Left hindlimb (tissue), 1 donor: ENCODE measurements at places on chromosomes 2 and 18.

DNA sequence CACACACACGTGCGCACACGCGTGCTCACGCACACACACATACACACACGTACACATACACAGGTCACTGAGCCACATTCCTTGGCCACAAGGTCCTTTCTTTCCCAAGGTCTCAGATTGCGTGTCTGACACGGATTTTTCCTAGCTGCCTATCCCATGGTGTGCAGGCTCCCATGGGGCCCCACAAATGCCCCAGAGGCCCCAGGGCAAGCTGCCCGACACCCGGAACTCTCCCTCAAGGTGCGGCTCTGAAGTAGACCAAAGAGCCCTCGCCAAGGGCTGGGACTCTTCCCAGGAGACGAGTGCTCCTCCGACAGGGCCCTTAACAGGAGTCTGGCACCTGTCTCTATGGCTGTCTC lies 46.7 kb downstream of the SDC1 start:
- no peak for DNase-seq

GRCh38 chr2:31434911-31435310 lies 20.4 kb upstream of the XDH start:
- no peak for DNase-seq

- DNase-seq = no peak
These were observed 16.8 kb downstream of the DBI start for GRCh38 chr2:119383410-119384140.

GRCh38 chr2:170202437-170202836 lies 24.5 kb downstream of the MYO3B start:
- no peak for DNase-seq

GRCh38 chr2:43699761-43700160 lies 23.5 kb upstream of the C1GALT1C1L start:
- no peak for DNase-seq

DNA sequence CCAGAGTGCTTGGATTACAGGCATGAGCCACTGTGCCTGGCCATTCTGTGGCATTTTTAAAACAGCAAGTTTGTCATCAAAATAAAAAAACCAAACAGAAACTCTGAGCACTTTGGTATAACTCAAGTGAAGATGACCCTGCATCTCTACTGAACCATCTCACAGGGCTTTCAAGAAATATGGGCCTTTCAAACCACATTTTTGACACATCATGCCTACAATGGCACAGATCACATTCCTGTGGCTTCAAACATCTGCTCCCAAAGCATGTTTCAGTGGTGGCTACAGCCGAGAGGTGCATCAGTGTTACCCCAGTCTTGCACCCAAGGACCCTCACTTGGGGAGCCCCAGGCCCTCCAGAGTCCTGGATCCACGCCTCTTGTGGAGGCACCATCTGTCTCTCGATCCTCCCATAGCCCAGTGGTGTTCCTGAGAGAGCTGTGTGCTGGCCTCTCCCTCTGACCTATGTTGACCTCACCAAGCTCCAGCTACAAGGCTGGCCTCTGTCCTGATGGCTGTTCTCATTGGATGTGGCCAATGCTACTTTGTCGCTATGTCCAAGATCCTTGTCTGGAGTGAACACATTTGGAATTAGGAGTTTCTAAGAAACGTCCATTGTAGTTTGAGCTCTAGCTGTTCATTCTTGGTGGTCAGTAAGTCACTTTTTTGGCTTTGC lies 55.2 kb upstream of the RALBP1 start:
- no peak for DNase-seq

- peak; percentile 34 for DNase-seq
These were observed 14.5 kb downstream of the IL1R2 start for GRCh38 chr2:102005989-102006885.

- DNase-seq = no peak
These were observed 35.5 kb upstream of the TAF1B start for GRCh38 chr2:9807555-9808305.

DNA sequence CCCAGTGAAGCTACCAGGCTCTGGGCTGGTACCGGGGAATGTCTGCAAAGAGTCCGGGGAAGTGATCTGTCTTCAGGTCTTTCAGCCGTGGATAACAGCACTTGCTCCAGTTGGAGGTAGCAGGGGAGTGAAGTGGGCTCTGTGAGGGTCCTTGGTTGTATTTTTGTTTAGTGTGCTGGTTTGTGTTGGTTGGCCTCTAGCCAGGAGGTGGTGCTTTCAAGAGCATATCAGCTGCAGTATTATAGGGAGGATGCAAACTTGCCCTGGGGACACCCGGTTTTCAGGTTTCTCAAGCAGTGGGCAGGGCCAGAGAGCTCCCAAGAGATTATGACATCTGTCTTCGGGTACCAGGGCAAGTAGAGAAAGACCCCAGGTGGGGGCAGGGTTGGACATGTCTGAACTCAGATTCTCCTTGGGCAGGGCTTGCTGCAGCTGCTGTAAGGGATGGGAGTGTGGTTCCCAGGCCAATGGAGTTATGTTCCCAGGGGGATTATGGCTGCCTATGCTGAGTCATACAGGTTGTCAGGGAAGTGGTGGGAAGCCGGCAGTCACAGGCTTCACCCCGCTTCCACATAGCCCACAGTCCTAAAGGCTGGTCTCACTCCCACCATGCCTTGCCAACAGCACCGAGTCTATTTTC lies 34.4 kb downstream of the ACAA2 start:
- no peak for DNase-seq

- DNase-seq = no peak
These were observed 37.9 kb downstream of the MTERF4 start for GRCh38 chr2:241064008-241064801.

DNA sequence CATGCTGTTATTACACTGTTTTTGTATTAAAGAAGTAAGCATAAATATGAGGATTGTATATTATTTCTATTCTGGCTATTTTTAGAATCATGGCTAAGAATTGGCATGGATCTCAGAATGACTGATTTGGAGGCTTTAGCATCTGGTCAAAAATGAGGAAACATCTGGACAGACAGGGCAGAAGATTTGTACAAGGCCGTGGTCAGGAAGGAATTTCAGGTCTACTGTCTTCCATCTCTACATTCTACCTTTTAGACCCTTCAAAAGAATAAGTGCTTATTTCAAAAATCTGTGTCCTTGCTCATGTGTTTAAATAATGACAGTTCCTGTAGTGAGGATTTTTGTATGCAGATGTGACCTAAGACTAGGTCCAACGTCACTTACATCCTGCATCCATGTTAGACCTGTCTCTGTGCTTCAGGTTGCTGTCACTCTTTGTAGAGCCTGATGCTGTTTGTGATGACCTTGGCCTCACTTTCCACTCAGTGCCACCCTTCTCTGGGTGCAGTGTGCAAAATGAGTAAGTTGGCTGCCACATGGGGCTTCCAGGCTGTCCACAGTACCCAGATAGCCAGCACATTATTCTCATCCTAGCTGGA lies 54.7 kb upstream of the B3GNT2 start:
- no peak for DNase-seq

DNA sequence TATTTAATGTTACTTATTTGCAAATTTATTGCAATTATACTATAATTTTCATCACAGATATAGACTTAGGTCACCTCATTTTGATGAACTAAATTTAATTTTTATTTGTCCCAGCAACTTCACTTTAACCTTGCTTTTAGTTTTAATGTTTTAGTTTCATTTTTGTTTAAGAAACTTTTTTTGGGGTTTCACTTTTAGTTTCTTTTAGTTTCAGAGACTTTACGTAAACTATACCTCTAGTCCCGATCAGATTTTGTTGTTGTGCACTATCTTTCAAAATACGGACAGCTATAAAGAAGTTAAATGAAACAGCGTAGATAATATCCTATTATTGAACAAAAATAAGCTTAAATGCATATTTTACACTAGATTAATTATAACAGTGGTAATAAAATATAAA lies 460.5 kb downstream of the ERBB4 start:
- no peak for DNase-seq

- no peak for DNase-seq
These were observed 72.6 kb downstream of the CTAGE1 start for GRCh38 chr18:22344908-22345670.

- DNase-seq = no peak
These were observed 61.7 kb downstream of the INPP5D start for GRCh38 chr2:233121856-233122255.

- no peak for DNase-seq
These were observed 5.0 kb downstream of the RBKS start for GRCh38 chr2:27885234-27885633.

- DNase-seq = no peak
These were observed 63.5 kb upstream of the RAPGEF4 start for GRCh38 chr2:172672114-172672513.

- peak; percentile 73 for DNase-seq
These were observed 8.4 kb upstream of the MGAT5 start for GRCh38 chr2:134245340-134245984.

- no peak for DNase-seq
These were observed 123.9 kb downstream of the ZNF532 start for GRCh38 chr18:58988600-58988999.

DNA sequence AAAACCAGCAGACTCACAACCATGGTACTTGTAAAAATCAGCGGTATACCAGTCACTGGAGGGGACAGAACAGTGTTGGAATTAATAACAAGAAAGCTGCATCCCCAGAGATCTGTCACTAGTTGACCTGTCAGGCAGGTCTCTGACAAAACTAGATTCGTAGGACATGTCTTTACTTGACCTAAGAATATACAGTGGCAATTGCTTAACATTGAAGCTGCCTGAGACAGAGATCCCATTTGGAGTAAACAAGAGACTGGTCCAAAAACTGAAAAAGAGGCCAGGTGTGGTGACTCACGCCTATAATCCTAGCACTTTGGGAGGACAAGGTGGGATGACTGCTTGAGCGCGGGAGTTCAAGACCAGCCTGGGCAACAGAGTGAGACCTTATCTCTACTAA lies 7.2 kb upstream of the SS18 start:
- DNase-seq = no peak

DNA sequence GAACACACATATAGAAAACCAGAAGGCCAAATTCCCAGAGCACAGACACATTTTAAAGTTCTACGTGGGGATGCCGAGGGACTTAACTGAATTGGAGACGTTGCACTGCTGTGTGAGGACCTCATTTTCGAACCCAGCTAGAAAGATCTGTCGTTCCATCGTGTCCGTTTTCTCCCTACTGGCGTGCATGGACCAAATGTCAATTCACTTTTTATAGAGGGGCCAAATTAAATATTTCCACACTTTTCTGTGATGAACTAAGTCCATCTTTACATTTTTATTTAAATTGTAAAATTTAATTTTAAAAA lies 692 bp upstream of the TSHZ1 start:
- no peak for DNase-seq

DNA sequence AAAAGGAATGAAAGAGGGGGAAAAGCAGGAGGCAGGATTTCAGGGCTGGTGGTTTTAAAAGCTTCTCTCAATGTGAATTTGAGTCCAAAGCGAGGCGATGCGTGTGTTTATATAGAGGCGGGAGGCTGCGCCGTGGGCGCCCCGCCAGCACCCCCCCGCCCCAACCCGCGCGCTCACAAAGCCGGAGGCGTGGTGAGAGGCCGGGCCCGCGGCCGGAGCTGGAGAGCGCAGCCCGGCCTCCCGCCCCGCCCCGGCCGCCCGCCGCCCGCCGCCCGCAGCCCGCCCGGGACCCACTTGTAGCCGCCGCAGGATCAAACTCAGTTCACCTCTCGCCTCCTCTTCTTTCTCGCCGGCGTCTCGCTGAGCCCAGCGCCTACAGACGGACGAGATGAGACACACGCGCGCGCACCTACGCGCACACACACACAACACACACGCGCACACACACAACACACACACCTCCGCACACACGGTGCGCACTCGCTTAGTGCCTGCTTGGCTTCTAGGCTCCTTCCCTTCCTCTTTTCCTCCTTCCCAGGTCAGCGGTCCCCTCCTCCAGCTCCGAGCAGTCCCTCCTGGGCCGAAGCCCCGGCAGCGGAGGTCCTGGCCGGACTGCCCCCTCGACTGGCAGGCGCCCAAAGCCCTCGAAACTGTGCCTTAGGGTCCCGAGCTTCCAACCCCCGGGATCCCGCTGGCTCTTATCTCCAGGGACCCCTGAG lies 1.3 kb upstream of the CYP26B1 start:
- DNase-seq = peak; percentile 82

- no peak for DNase-seq
These were observed 54.5 kb downstream of the MAP4K4 start for GRCh38 chr2:101751875-101752619.

- no peak for DNase-seq
These were observed 1502.4 kb upstream of the PIK3C3 start for GRCh38 chr18:40452599-40452998.

DNA sequence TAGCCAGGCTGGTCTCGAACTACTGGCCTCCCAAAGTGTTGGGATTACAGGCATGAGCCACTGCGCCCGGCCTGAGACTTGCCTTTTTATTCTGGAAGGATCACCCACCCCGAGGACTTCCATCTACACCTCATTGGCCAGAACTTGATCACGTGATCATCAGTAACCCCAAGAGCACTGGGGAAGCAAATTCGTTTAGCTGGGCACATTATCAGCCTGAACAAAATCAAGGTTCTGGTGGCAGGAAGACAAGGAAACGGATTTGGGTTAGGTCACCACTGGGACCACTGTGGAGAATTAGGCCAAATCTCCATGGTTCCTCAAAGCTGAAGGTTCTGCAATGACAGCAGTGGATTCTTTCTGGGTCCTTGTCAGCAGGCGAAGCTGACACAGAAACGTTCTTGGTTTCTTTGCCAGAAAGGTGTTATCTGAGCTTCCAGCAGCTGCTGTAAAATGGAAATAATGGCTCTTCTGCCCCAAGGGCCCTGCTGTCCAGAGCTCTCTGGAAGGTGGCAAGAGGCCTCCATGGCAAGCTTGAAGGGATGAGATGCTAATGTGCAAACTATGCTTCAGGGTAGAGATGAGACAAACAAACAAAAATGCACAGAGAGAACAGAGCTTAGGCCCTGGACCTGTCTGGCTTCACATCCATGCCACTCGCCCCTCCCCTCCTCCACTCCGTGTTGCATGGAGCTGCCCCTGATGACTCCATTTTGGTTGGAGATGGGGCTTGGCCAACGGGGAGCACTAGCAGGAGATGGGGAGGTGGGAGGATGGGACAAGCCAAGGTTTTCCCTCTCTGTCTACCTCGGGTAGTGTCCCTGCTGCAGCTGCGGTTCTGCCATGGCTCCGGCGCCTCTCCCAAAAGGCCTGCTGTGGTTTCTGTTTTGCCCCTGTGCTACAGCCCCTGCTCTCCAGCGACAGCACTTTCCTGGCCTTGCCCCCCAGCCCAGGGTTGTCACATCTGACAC lies 28.4 kb downstream of the TMEM177 start:
- no peak for DNase-seq
